ENCODE measurements at places on chromosomes 3 and 15.

GRCh38 chr3:36303286-36303685, 77.0 kb upstream of the STAC start:
- no peak for DNase-seq

DNA sequence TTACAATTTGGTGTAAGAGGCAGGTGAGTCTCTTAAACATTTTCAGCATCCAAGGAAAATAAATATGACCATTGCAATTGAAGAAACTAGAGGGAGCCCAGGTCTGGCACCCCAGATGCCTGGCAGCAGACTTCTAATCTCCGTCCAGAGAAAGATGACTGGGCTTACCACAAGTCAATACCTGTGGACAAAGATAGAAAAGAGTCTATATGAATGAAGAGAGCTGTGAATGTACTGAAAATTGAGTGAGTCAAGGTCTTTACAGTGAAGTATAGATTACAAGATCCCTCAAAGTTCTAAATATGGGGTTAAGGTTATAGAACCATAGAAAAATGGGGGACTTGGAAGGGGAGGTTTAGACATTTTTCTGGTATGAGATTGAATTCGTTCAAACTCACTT, 827.4 kb upstream of the NR2F2 start:
- DNase-seq = no peak

DNA sequence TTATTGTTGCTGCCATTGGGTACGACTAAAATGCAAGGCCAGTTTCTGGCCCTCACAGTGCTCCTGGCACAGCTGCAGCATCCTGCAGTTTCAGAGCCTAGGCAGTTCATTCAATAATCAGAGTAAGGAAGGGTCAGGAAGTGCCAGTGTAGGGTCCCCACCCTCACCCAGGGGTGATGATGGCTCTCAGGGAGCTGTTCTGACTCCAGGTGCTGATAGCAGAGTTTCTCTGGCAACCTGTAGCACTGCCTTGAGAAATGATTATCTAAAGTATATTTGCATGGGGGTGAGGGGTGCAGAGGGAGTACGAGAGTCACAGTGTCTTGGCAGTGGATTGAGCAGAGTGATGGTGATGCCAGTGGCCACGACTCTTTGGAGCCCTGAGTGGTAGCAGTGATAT, 15.5 kb upstream of the IL16 start:
- DNase-seq = no peak

DNA sequence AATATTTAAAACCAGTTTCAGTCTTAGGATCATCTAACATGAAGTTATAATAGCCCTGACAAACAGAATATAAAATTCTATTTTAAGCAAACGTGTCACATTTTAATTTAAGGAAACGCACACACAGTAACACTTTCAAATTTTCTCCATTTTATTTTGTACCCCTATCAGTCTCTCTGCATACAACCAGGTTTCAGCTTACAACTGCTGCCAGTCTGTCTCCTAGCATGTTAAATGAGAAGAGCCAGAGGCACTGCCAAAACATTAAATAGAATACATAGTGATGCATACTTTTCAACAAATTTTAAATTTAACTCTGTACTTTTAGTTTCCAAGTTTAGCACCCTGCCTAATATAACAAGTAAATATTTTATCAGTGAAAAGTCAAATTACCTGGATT, 60.8 kb downstream of the UACA start:
- no peak for DNase-seq

DNA sequence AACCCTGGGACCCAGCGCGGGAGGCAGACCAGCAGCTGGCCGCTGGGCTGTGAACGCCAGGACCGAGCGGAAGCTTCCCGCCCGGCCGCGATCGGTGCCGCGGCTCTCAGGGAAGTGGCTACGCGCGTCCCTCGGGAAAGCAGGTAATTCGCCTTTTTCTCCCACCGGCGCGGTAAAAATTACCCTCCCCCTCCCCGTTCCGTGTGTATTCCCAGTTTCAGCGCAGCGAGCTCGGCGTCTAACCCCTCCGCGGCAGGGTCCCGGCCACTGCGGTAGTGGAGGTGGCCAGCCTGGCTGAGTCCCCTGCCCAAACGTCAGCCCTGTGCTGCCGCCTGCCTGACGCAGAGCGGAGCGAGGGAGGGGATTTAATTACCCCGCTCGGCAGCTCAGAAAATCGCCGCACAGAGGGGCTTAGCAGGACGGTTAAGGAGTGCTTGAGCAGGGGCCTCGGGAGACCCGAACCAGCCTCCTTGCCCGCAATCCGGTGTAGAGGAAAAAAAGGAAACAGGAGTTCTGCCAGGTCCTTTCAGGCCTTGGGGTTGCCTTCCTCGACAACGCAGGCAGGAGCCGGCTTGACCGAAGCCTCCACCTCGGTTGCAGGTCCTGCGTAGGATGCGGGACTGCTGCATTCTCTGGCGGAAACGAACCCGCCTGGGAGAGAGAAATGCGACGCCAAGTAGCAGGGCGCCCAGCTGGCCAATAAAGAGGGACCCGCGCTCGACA, 2.9 kb downstream of the GATA2 start:
- no peak for DNase-seq
